ENCODE measurements at places on chromosomes 4 and X.
A peak's percentile ranks its signal among the peaks of the same experiment; 100 is the strongest.

- DNase-seq, result no peak
Observed at GRCh38 chr4:8144359-8144758, 14.3 kb downstream of the ABLIM2 start.

DNA sequence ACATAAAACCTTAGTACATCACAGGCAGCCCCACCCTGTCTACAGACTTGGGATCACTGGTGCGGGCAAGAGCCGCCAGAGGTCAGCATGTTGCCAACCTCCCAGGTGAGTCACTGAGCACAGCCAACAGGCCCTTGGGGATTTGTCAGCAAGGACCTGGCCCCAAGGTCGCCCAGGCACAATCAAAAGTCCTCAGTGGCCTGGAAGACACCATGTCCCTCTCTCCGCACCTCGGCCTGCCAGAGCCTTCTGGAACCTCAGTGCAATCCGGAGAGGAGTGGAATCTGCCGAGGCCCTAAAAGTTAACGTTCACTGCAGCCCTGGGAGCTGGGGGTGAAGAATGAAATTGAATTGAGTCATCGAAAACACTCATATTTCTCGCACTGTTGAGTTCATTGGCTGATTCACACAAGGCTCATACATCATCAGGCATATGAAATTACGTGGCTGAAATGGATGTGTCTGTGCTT lies 74.3 kb downstream of the WFS1 start:
- no peak for DNase-seq

DNA sequence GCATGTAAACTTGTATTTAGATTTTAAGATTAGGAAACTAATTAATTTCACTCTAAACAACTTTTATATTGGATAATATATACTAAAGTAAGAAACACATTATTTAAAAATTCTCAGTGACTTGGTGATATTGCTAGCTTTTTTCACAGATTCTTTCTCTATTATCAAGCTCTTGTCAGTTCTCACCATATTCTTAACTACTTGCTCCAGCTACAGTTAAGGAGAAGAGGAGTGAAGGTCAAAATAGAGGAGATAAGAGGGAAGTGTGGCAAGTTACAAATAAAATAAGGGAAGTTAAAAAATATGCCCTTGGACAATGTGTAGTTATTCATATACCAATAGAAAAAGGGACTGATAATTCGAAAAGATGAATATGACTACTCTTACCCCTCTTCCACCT lies 34.7 kb upstream of the NAF1 start:
- DNase-seq, result no peak

DNA sequence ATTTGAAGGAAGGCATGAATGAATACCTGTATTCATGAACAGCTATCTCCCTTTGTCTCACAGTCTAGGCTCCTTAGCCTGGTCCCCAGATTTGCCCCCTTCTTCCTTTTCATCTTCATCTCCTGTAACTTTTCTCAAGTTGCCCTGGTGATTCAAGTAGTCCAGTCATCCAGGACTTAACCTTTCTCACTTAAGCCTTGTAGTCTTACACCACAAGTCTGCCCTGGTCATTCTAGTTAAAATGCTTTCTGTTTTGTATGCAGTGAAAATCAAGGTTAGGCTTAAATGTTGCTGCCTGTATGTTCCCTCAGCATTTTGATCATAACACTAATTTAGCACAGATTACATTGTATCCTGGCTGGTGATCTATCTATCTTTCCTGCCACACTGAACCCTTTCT lies 58.5 kb upstream of the SLC7A11 start:
- DNase-seq, result no peak

- DNase-seq, result no peak
Observed at GRCh38 chr4:185642907-185643306, 107.6 kb upstream of the PDLIM3 start.

DNA sequence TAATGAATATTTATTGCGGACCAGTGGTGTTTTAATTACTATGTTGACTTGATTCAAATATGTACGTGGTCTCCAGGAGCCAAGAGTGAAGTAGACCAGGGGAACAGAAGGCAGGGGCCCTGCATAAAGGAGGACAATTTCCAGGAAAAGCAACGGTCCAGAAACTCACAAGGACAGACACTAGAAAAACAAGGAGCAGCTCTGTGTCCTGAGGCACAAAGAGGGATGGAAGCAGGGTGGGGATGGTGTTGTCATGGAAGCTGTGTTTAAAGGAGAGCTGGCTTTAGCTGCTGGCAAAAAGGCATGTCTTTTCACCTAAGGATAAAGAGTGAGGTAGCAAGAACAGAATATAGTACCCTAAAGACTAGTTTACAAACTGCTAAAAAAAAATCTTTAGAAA lies 254.1 kb upstream of the TENM3 start:
- no peak for DNase-seq

DNA sequence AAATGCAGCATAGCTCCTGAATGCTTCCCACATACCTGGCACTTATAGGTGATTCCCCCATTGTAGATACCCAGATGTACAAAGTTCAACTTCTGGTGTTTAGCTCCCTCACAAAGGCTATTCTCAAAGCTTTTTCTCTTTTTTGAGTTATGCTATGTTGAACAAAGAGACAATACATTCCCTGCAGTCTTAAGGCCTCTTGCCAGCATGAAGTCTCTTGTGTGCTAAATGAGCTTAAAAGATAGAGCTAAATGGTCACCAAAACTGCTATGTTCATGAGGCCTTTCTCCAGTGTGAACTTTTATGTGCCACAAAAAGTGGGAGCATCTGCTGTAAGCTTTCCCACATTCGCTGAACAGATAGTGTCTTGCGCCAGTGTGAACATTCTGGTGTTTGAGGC lies 111.2 kb upstream of the TMEM47 start:
- DNase-seq, result no peak

DNA sequence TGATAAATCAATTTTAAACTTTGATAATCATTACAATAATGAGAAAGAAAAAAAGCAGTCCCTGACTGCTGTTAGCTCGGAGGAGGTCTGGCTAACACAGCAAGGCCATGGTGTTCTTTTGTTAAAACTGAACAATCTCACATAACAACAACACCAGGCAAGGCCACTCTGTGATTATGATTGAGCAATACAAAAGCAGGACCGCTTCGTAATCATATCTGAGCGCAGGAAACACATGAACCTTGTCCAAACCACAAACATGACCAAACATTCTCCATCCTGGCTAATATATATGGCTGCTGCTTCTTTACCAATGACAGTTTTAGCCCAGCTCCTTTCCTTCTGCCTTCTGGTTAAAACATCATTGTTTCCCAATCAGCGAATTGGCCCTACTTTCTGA lies 76.8 kb upstream of the DDX53 start:
- no peak for DNase-seq

DNA sequence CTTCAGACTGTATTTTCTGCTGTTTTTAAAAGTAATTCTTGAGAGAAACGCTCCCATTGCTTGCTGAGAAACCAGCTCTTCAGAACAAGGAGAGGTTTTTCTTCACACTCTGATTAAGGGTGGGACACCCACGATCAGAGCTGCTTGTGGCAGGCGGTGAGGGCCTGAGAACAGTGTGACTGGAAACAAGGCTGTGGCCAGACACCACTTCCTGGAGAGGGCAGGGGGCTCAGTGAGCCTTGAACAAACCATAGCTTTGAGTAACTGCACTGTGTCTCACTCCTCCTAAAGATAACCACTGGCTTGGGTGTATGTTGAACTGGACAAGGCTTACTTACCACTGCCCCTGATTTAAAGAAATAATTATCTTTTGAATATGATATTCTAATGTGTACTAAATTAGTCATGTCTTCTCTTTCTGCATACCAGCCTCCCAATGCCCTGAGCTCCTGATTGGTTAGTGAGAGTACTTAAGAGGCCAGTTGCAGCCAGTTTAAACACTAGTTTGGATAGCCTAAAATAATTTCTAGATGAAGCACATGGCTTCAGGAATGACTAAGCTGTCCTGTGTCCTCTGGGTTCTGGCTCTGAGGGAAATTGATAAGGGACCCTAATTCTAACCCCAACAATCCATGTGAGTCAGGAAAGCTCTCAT lies 3.7 kb upstream of the GPR82 start:
- DNase-seq, result peak; percentile 13

DNA sequence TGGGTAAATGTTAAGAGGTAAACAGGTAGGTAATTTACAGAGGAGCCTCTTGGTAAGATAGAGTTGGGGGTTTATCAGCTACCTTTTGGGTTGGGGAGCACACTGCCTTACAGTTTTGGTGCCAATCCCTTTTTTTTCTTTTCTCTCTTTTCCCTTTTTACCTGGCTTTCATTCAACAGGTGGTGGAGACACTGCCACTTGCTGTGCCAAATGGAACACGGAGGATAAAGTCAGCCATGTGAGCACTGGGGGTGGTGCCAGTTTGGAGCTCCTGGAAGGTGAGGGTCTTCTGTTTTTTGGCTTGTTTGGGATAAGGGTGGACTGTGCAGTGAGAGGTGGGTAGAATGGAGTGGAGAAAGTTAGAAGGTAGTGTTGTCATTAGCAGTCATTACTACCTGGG lies 14.3 kb downstream of the TAF9B start:
- DNase-seq, result no peak

DNA sequence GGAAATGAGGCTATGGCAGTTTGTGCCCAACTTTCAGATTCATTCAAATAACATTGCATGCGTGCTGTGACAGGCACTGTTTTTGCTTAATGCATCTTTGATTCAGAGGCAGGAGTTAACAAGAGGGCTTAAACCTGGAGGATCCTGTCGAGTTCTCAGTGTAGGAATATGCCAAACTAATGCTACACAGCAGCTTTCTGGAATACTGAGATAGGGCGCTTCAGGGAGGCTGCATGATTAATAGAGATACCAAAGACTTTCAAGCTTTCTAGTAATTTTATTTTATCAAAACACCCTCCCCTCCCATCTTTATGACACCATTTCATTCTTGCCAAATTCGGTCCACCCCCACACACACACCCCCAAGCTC lies 636 bp upstream of the TIMM8A start:
- DNase-seq, result no peak

DNA sequence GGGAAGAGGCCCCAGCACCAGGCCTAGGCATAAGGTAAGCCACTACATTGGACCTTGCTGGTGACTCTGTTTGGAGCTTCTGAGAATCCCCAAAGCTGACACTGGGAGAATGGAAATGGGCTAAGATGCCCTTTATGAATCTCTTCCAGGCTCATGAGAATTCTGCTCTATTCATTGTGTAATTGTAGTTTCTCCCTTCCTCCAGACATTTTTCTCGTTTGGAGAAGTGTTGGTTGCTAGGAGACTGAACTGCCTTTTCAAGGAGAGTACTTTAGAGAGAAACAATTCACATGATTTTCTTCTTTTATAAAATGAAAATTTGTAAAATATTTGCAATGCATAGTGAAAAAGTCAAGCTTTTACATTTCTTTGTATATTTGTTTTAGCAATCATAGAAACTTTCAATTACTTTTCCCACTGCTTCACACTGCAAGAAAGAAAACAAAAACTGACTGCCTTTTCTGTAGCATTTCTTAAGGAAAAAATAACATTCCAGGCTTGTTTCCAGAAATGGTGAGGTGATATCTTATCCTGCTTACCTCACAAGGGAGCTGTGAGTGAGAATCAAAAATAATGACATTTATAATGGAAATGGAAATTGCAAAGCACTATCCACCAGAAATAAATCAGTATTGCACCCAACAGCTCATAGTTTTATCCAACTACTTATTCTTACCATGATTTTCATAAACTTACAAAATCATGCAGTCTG lies 24.9 kb upstream of the DCHS2 start:
- DNase-seq, result no peak

DNA sequence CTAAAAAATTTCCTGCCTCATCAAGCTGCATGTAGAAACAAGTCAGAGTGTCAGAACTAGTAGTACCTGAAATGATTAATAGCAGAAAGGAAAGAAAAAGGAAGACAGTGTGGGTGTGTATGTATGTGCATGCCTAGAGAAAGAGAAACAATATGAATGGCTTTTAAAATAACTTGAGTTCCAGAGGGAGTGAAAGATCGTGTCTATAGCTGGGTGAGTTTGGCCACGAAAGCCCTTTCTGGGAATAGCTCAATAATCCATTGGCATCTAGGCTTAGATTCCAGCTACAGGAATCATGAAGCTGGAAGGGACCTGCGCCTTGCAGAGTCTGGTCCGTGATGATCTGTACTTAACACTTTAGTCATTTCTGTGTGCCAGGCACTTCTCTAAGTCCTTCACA lies 195.6 kb downstream of the RAPGEF2 start:
- no peak for DNase-seq

GRCh38 chrX:51182545-51182944 lies 150.1 kb upstream of the NUDT10 start:
- no peak for DNase-seq

- DNase-seq, result no peak
Observed at GRCh38 chr4:88690355-88690754, 7.3 kb downstream of the NAP1L5 start.

DNA sequence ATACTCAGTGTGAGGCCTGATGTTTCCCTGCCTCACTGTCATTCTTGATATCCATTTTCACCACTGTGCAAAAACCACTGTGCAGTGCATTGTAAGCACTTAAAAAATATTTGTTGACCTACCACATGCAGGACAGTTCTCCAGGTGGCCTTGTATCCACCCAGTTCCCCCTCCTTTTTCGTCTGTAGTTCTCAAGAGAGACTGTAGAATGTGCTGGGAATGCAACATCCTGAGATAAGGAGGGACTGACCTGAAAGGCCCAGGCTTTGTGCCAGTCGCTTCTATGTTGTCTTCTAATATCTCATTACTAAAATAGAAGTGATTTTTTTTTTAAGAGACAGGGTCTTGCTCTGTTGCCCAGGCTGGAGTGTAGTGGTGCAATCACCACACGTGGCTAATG lies 21.7 kb upstream of the PAQR3 start:
- no peak for DNase-seq

DNA sequence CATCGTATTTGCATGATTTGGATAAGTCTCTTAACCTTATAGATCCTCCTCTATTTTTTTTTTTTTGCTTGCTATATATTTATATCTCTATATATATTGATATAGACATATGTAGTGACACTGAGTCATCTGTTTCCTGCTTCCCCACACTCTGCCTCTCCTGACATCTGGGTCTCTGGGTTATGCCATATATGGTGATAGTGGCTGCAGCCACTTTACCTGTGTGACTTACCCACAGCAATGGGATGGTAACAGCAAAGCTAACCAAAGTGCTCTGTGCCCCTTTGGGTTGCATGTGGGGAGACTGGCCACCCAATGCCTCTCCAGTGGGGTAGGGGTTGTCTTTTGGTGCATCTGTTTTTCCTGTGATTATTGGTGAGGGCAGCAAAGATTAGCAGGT lies 14.5 kb downstream of the CMC4 start:
- DNase-seq, result no peak

DNA sequence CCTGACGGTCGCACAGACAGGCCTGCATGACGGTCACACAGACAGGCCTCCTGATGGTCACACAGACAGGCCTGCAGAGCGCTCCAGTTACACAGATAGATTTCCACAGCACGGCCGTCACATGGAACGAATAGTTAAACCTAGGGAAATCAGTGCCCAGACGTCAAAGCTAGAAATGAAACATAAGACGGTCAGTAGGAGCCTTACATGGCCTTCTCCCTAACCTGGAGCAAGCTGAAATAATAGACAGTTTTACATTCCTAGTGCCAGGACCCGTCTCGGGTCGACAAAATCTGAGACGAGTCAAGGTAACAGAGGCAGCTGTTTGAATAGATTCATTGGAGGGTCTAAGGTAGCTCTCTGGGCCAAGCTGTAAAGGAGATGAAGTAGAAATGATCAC lies 126.9 kb downstream of the MTNR1A start:
- DNase-seq, result no peak

- DNase-seq, result no peak
Observed at GRCh38 chrX:150032742-150033141, 94.5 kb upstream of the EOLA2 start.

- DNase-seq, result no peak
Observed at GRCh38 chrX:47797084-47797483, 39.6 kb upstream of the ZNF81 start.

- DNase-seq, result no peak
Observed at GRCh38 chr4:174135936-174136406, 147.5 kb downstream of the FBXO8 start.

GRCh38 chrX:22526339-22526738 lies 253.6 kb downstream of the CBLL2 start:
- DNase-seq, result no peak

Data from naive thymus-derived CD8-positive, alpha-beta T cell (primary cell).